Transverse colon (tissue), 4 donors: ENCODE measurements at places on chromosomes 1 and 21.

DNA sequence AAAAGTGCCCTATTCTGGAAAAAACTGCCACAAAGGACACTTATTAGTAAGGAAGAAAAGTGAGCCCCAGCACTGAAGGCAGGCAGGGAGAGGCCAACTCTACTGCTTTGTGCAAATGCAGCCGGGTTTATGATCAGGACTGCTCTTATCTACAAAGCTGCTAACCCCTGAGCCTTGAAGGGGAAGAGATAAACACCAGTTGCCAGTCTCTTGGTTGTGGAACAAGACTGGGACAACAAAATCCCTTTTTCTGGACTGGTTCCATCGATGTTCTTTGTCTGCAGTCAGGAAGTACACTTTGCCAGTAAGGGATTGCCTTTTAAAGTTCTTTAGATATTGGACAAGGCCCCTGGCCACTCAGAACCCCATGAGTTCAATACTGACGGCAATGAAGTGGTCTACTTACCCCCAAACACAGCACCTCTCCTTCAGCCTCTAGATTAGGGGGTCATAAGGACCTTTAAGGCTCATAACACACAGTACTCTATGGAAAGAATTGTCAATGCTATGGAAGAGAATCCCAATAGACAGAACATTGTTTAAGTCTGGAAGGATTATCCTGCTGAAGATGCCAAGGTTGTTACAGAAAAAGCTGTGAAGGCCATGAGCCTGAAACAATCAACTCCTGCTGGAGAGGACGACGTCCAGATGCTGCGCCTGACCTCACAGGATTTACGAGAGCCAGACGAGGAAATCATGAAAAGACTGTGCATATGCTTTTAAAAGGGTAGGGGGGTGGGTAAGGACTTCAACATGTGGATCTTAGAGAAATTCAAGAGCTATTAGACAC, 43.6 kb downstream of the GNB1 start:
- no peak overlapping the region for H3K4me3 ChIP-seq
- H3K27ac ChIP-seq: peak overlapping the region; percentile 67
- H3K27me3 ChIP-seq: no peaks in the 10 kb centered on the region
- no peaks in the 10 kb centered on the region for H3K36me3 ChIP-seq
- peaks cover 45% of the 10 kb centered on the region for H3K4me1 ChIP-seq

DNA sequence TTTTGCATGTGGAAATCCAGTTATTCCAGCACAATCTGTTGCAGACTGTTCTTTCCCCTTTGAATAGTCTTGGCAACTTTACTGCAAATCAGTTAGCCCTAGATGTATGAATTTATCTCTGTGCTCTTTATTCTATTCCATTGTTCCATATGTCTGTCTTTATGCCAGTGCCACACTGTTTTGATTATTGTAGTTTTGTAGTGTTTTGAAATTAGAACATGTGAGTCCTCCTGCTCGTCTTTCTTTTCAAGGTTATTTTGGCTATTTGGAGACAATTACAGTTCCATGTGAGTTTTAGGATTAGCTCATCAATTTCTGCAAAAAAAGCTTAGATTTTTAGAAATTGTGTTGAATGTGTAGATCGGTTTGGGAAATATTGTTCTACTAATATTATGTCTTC, 26.6 kb downstream of the WNT3A start:
- peaks cover 34% of the 10 kb centered on the region for H3K27me3 ChIP-seq
- H3K27ac ChIP-seq: no peak overlapping the region
- H3K4me3 ChIP-seq: no peak overlapping the region
- H3K4me1 ChIP-seq: peaks cover 8% of the 10 kb centered on the region
- DNase-seq: no peak
- no peaks in the 10 kb centered on the region for H3K36me3 ChIP-seq

GRCh38 chr1:50492142-50492541, 68.9 kb upstream of the DMRTA2 start:
- H3K4me1 ChIP-seq: no peaks in the 10 kb centered on the region
- no peaks in the 10 kb centered on the region for H3K36me3 ChIP-seq
- no peaks in the 10 kb centered on the region for H3K27me3 ChIP-seq
- no peak overlapping the region for H3K4me3 ChIP-seq

- H3K4me1 ChIP-seq: peaks cover 25% of the 10 kb centered on the region
- no peaks in the 10 kb centered on the region for H3K27me3 ChIP-seq
- H3K4me3 ChIP-seq: no peak overlapping the region
- H3K36me3 ChIP-seq: no peaks in the 10 kb centered on the region
Observed at GRCh38 chr1:53328541-53329499, 950 bp upstream of the LRP8 start.

DNA sequence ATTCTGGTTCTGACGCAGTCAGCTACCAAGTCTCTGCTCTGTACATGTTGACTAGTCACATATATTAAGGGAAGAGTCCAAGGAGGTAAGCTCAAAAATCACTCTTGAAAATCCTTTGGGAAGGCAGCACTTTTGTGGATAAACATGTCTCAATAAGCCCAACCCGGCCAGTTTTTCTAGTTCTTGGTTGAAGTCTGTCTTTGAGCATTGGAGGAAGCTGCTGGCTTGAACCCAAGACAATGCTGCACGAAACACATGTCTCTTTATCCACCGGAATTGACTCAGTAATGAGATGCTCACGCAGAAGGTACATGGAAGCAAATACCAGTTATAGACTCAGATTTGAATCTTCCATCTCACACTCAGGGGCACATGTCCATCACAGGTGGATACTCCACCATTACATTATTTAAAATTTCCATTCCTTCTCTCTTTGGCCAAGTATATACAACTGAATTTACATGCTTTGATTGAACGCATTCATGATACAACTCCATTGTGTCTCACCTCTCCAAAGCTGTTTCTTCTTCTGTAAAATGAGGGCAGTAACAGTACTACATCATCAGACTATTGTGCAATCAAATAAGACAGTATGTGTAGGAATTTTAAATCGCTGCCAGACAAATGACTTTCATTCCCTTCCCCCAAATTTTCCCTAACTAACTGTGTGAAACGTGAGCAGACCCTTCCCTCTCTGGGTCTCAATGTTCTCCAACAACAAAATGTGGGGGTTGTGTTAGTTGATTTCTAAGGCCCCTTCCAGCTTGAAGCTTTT, 9.6 kb upstream of the GUCA2A start:
- no peaks in the 10 kb centered on the region for H3K36me3 ChIP-seq
- DNase-seq: no peak
- no peak overlapping the region for H3K27ac ChIP-seq
- H3K4me3 ChIP-seq: no peak overlapping the region
- H3K4me1 ChIP-seq: peaks cover 25% of the 10 kb centered on the region

DNA sequence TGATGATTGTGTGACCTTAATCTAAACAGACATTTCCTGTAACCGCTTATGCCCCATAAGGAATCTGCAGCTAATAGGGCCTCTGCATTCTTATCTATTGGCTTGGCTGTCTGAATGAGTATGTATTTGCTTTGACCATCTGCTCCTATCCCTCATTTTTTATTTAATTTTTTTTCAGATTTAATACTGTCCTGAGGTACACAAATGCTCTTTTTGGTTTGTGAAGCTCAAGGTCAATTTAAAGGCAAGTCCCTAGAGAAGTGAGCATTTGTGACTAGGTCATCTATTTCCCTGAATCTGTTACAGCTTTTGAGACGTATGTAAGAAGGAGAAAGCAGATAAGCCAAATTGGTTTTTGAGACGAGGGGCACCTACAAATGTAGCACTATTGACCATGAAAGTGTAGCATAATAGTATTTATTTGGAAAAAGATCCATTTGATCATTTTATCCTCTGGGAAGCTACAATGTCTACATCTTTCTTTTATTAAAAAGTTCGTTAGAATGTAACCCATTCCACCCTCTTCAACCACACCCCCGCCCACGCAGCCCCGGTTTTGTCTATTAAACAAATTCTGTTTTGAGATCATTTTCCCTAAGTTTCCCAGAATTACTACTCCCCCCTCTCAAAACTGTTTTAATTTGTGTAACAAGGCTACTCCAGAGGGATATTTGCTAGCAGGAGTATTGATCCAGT, 69.2 kb upstream of the HSPA13 start:
- no peak for DNase-seq
- H3K27ac ChIP-seq: no peak overlapping the region
- H3K27me3 ChIP-seq: no peaks in the 10 kb centered on the region
- H3K4me1 ChIP-seq: peaks cover 14% of the 10 kb centered on the region

DNA sequence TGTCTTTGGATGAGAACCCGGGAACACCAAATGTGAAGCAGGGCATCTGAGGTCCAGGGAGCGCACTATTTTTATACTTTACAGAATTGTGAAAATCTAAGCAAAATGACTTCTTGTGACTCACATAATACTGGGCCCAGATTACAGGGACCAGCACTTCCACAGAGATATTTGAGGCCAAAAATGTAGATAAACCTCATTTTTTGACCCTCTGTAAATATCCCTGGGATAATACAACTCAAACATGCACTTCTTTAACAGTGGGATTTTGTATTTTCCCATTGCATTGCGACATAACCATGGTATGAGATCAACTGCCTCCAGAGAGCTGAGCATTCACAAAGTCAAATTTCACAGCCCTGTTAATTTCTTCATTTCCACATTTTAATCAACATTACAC, 289.4 kb upstream of the ADGRL4 start:
- H3K4me3 ChIP-seq: no peak overlapping the region
- no peak for DNase-seq
- no peaks in the 10 kb centered on the region for H3K4me1 ChIP-seq
- H3K27ac ChIP-seq: no peak overlapping the region
- no peaks in the 10 kb centered on the region for H3K36me3 ChIP-seq

DNA sequence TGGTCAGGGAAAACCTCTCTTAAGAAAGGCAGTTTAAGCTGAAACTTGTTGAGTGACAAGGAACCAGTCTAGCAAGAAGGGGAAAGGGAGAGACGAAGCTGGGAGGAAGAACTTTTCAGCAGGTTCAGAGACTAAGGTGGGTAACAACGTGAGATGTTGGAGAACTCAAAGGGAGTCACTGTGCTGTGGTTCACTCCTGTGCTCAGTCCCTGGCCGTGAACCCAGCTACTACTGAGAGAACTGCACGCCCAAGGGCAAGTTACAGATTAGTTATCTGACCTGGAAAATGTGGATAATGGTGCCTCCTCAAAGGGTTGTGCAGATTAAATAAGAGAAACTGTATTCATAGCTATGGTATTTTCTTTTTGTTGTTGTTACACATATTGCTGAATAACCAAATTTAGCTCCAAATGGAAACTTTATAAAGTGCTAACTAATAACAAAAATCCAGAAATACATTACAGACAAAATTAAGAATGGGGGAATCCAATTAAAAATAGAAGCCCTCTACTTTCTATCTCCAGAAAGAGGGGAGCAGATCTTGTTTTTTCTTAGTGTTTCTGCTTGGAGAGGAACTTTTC, 2.9 kb downstream of the ZBTB40 start:
- DNase-seq: no peak
- no peaks in the 10 kb centered on the region for H3K36me3 ChIP-seq
- no peaks in the 10 kb centered on the region for H3K27me3 ChIP-seq
- H3K27ac ChIP-seq: no peak overlapping the region
- H3K4me3 ChIP-seq: no peak overlapping the region
- H3K4me1 ChIP-seq: peaks cover 12% of the 10 kb centered on the region
